ENCODE measurements at places on chromosomes 3 and 15.

DNA sequence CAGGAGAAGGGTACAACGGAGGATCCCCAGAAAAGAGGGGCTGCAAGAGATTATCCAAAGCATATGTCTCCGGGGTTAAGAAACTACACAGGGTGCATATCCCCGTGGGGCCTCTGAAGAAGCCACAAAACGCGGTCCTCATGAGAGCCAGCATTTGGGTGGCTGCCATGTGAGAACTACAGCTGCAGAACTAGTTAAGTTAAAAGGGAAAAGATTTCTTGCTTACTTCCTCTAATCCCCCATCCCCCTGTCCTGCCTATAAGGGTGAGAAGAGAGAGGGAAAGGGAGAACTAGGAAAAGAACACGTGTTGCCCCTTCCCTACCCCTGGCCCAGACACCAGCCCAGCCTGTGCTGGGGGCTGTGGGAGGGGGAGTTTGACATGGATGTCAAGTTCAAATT is 70.4 kb upstream of the PCSK6 start:
- DNase-seq: no peak

DNA sequence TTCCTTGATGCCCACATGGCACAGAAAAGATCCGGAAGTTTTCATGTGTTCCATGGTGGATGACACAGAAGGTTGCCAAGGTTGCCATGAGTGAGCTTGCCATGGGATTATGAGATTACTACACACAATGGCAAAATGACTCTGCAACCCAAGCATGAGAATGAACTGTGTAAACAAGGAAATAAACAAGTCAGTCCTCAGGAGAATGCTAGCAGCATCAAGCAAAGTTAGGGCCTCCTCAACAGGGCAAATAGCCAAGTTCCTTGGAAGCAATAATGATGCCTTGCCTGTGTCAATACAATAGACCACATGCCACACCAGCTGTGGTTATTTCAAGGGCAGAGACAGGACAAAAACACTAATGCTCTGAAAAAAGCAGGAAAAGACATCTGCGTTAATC is 41.8 kb downstream of the AQR start:
- no peak for DNase-seq

- DNase-seq: no peak
Measured at GRCh38 chr15:54282228-54282836, 304.1 kb downstream of the UNC13C start.

GRCh38 chr3:60269377-60269776 is 981.9 kb downstream of the FHIT start:
- no peak for DNase-seq

DNA sequence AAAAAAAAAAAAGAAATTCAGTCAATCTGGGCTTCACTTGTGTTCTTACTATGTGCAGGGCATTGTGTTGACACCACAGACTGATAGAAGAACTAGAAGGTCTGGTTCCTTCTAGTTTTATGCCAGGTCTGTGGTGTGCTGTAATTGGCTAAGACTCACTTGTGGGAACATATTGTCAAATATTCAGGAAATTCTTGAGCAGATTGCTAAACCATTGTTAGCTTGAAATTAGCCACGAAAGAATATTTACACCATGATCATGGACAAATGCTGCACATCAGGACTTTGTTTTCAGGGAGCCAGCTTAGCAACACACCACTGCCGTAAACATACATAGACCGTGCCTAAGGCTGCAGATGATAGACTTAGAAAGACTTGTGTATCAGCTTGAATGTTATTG is 74.6 kb downstream of the GTPBP8 start:
- DNase-seq: no peak

GRCh38 chr3:38359038-38359437 is 12.5 kb downstream of the XYLB start:
- no peak for DNase-seq

DNA sequence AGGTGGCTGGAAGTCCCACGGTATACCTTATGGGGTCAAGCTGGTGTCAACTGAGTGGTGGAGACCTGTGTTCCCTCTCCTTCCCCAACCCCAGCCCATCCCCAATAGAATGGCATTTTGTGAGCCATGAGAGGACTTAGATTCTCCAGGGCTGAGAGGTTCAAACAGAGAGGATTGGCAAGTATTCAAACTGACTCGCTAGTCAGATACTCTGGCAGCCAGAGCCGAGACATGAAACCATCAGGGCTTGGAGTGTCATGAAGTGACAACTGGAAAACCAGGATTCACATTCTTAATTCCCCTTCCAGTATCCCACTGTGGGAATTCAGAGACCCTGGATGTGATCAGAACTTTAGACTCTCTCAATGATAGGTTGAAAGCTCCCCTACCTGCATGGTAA is 159.4 kb upstream of the SNTN start:
- no peak for DNase-seq

- DNase-seq: no peak
Measured at GRCh38 chr3:100653604-100654294, 44.3 kb downstream of the ADGRG7 start.
